A172 (cell line): ENCODE measurements at places on chromosomes 3 and 15.

DNA sequence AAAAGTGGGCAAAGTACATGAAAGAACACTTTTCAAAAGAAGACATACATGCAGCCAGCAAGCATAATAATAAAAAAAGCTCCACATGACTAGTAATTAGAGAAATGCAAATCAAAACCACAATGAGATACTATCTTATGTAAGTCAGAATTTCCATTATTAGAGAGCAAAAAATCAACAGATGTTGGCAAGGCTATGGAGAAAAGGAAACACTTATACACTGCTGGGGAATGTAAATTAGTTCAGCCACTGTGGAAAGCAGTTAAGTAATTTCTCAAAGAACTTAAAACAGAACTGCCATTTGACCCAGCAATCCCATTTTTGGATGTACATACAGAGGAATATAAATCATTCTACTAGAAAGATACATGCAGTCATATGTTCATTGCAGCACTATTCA lies 360.7 kb downstream of the NSUN3 start:
- DNase-seq = no peak

DNA sequence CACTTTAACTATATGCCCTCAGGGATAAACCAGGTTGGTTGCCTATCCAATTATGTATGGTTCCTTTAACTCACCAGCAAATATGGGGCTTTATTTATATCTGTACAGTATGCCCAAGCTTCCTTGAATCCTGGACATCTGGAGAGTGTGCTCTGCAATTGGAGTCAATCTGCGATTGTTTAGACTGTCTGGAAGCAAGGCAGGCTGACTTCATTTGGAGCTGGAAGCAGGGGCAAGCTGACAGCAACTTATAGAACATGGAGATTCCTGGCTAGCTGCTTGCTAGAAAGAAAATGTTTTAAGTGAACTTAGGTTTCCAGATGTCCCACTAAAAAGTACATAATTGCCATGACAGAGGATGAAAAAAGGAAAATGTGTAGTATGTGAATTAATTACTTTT lies 63.7 kb upstream of the TPRG1 start:
- DNase-seq = no peak

GRCh38 chr15:69529961-69530633 lies 77.5 kb downstream of the RPLP1 start:
- no peak for DNase-seq

DNA sequence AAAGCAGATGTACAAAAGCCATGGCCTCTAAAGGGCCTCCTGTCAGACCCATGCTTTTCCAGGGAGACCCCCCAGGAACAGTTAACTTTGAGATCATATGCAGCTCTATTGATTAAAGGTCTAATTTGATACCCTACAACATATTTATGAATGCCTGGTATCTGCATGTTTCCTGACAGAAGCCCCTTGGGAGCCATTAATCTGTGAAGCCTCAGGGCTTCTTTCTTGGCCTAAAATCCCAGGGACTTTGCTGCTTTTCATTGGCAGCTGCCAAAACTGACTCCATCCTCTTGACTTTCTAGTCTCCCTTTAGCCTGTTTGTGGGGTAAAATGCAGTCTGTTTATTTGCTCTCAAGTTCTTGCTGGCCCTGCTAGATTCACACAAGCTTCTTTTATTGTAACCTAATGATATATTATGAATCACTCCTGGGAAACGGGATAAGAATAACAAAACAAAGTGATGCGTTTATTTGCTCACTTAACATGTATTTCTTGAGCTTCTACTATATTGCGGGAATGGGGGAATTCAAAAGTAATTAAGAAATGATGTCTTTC lies 257.0 kb downstream of the LSAMP start:
- DNase-seq = no peak
